Aortic smooth muscle cell (primary cell): ENCODE measurements at places on chromosomes 1 and 21. TPM values are rescaled to one million over a fixed set of nuclear protein-coding genes. Genes with fewer than 3 reads are reported as not detected.

Gene B4GALT2
- total RNA-seq, result 70.5 and 72.9 TPM in 2 replicates

Gene PYHIN1
- not detected in 2 replicates for total RNA-seq

Gene TPM3
- 595 and 615 TPM in 2 replicates for total RNA-seq

Gene LMOD1
- total RNA-seq, result 25.8 and 61.5 TPM in 2 replicates

Gene NUP210L
- total RNA-seq, result 0.12 and 0.13 TPM in 2 replicates

Gene SPRR1A
- total RNA-seq, result not detected in 2 replicates

Gene MYOG
- total RNA-seq, result not detected in 2 replicates

Gene TLCD4
- 0.79 and 0.99 TPM in 2 replicates for total RNA-seq

Gene ADORA1
- 0.26 TPM in 1 of 2 replicates, not detected in the other for total RNA-seq

Gene HES3
- not detected in 2 replicates for total RNA-seq

Gene TFAP2E
- total RNA-seq, result 0.13 TPM in 1 of 2 replicates, not detected in the other

Gene SLC35F3
- not detected in 2 replicates for total RNA-seq
